ENCODE measurements at places on chromosomes 5 and 9. TPM values are rescaled to one million over a fixed set of nuclear protein-coding genes. Genes with fewer than 3 reads are reported as not detected.

The ELAVL2 gene
- under 0.01 TPM for total RNA-seq

The PCDHGA8 gene
- 1.1 TPM for total RNA-seq

The BAAT gene
- under 0.01 TPM for total RNA-seq

The FCHO2 gene
- total RNA-seq: 13.9 TPM

The RALGDS gene
- total RNA-seq: 19.3 TPM

The PTGS1 gene
- 11.4 TPM for total RNA-seq

All from uterine smooth muscle cell (primary cell).